ENCODE measurements at places on chromosomes 3 and 15.

DNA sequence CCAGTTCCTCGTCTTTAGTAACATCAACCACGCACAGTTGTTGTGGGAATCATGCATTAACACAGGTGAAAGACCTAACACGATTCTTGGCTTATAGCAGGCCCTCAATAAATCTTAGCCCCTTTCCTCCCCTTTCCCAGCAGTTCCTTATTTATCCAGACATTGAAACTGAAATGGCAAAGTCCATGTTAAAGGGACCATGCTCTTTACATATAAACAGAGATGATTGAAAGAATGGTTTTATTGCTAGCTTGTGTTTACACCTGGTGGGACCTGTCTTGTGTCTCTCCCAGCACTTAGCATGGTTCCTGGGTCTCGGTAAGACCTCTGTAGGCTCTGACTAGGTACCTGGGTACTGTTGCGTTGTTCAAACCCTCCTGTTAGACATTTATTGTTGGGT is 251.8 kb downstream of the LRTM1 start:
- no peak for DNase-seq

GRCh38 chr3:37107846-37108245 is 66.5 kb downstream of the LRRFIP2 start:
- no peak for DNase-seq

DNA sequence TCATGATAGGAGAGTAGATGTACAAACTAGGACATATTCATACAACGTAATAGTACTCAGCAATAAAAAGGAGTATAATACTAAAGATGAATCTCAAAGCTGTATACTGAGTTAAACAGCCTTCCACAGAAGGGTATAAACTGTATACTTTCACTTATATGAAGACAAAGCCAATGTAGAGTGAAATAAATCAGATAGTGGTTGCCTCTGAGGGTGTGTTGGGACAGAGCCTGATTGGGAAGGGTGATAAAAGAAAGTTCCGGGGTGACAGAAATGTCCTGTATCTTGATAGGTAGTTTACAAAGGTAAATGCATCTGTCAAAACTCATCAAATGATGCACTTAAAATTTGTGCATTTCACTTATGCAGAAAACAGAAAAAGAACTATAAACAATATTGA is 122.5 kb downstream of the ADAM10 start:
- DNase-seq, result no peak

- DNase-seq, result no peak
These were observed 27.9 kb downstream of the PLA1A start for GRCh38 chr3:119625451-119626153.

DNA sequence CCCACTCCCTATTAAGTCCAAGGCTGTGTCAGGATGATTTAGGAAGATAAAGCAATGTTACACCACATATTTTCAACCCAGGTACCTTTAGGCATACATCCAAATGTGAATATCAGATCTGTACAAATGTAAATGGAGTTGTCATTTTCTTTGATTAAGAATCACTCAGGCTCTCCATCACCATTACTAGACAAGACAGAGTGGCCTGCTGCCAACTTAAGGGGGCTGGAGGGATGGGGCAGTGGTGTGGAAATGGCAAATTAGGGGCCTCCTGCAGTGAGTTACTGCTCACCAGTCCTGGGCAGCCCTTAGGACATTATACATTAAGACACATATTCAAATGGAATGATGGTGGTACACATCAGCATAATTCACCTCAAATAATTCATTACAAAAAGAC is 211.0 kb downstream of the TNIK start:
- no peak for DNase-seq

- no peak for DNase-seq
These were observed 72.0 kb upstream of the IQSEC1 start for GRCh38 chr3:13145131-13145825.

- DNase-seq, result no peak
These were observed 157.8 kb downstream of the MECOM start for GRCh38 chr3:169505577-169506230.

All from hematopoietic multipotent progenitor cell treated with erythropoietin and hydrocortisone succinate and interleukin-3 and kit ligand, for 17 days (in vitro differentiated cells).